Activated CD4-positive, alpha-beta T cell treated with anti-CD3 and anti-CD28 coated beads for 48 hours (primary cell): ENCODE measurements at places on chromosomes 4 and X.

DNA sequence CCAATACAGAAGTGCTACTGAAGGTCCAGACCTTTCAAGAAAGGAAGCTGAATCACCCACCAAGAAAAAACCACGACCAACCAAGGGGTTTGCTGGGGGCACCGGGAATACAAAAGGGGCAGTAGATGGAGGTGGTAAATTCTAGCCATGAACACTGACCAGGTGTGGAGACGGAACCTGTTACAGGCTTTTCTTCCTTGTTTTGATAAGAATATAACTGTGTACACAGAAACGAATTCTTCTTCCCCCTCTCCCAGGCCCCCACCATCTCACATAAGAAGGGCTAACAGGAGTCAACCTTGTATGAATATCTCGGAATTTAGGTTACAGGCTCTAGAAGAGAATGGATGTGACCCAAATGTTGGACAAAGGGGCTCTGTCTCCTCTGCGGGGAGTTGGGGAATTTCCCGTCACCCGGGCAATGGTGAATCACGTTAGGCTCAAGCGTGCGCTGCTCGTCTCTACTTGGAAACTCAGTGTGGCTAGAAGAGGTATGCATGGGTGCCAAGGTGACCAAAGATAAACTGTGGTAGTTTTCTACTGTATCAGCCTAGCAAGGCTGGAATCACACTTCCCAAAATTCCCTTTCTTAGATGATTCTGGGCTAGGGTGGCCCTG is 87.0 kb downstream of the AFAP1 start:
- DNase-seq = peak; percentile 63

DNA sequence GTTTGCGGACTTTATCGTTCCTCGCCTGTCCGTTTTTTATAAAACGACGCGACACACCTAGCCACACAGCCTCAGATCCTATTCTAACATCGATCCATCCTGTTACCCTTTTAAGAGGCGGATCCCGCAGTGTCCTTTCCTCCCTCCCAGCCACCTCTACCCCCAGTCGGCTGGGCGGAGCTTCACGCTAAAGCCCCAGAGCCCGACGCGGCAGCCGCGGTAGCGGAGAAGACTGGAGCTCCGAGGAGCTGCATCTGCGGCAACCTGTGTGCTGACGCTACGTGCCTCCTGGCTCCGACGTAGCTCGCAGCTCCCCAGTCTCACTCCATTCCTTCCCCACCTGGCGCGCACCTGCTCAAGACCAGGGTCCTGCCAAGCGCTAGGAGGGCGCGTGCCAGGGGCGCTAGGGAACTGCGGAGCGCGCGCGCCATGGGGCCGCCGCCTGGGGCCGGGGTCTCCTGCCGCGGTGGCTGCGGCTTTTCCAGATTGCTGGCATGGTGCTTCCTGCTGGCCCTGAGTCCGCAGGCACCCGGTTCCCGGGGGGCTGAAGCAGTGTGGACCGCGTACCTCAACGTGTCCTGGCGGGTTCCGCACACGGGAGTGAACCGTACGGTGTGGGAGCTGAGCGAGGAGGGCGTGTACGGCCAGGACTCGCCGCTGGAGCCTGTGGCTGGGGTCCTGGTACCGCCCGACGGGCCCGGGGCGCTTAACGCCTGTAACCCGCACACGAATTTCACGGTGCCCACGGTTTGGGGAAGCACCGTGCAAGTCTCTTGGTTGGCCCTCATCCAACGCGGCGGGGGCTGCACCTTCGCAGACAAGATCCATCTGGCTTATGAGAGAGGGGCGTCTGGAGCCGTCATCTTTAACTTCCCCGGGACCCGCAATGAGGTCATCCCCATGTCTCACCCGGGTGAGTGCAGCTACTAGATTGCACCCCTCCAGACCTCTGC is at the start of gene RNF128:
Gene RNF128, plus strand, starts transcription at position 217 of the 953 bp plus-strand sequence. Its CDS starts 213 bp downstream, at position 430.
- DNase-seq = peak; percentile 41

GRCh38 chr4:38109896-38110295 is 149.7 kb downstream of the PTTG2 start:
- DNase-seq = no peak

DNA sequence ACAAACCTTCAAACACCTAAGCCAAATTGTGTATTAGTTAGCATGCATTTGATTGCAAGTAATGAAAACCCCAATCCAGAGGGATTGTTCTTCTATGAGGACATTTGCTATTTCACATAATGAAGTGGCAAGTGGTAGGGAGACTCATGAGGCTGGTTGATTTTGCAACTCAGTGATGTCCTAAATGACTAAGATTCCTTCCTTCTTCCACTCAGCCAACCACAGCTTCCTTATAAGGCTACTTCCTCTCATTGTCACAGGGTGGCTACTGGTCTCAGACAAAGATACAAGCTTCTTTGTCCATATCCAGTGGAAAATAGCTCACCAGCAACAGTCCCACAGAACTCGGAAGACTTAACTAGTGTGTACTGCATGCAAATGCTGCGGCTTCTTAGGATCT is 5.3 kb upstream of the OTC start:
- no peak for DNase-seq

- no peak for DNase-seq
Measured at GRCh38 chr4:101355246-101355645, 7.9 kb upstream of the PPP3CA start.

GRCh38 chr4:21304540-21304887 is 604.3 kb downstream of the PACRGL start:
- no peak for DNase-seq

GRCh38 chr4:140094438-140095420 is 59.3 kb downstream of the MAML3 start:
- DNase-seq = peak; percentile 79

DNA sequence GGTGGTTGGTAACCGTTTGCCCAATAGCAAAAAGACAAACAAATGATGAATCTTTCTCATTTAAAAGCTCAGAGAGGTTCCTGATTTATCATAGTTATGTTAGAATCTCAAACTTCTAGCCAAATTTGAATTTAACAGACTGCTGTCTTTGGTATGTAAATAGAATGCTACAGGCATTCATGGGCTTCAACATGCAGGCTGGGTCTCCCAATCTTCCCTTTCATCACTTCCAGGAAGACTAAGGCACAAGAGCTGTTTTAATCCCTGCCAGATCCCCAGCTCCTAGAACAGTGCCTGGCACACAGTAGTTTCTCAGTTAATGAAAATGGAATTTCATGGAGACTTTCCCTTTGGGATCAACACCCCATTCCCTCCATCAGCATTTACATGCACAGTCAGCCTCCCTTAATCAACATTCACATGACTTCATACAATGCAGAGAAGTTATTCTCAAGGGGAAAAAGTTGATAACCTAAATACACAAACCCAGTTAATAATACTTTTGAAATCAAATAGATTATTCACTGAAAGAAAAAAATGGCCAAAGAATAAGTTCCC is 107.6 kb upstream of the C1QTNF7 start:
- no peak for DNase-seq

- no peak for DNase-seq
Measured at GRCh38 chr4:112939901-112940300, 109.6 kb upstream of the ANK2 start.

DNA sequence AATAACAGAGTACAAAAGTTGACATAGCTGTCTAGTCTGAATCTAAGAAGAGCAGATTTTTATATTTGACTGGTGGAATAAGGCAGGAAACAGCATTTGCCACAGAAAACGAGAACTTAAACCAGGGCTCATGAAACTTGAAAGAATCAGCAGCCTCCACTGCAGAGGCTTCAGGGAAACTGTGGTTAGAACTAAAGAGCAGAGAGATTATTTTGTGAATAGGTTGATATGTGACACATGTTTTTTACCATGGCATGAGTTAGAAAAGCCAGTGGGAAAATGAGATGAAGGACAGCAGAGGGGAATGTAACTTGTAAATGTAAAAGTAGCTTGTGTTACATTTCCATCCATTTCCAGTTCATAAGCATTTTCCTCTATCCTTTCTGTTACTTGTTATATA is 63.7 kb upstream of the CAMK2D start:
- peak; percentile 15 for DNase-seq

DNA sequence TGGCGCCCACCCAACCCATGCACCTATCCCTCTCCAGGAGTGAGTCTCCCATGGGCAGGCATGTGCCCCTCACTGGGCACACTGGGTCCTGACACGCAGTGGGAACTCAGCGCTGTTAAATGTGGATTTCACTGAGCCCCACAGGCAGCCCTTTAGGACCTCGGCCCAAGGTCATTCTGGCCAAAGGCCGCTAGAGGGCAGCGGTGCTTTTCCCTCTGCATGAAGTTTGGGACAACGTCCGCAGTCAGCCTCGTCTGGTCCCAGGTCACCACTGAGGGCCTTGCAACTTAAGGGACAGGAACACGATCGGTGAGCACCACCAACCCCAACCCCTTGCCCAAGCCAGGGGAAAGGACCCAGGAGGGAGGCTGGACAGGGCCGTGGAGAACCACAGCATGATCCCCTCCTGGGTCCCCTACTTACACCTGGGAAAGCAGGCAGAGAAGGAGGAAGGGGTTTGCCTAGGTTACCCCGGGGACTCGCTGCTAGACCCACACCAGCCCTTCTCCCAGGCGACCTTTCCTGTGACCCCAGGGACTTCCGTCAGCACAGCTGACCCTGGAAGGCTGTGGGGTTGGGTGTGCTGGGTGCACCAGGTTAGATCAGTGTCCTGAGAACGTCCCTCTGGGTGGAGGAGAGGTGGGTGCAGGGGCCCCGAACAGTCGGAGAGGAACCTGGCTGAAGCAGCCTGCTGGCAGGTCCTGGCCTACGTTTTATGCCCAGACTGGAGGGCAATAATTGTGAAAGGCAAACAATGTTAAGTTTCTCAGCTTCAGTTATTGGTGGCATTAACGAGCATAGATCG is 24.0 kb downstream of the CYTL1 start:
- peak; percentile 65 for DNase-seq
